ENCODE measurements at places on chromosomes 5 and 9.

GRCh38 chr5:87845734-87846133 is 422.9 kb downstream of the TMEM161B start:
- DNase-seq = no peak

DNA sequence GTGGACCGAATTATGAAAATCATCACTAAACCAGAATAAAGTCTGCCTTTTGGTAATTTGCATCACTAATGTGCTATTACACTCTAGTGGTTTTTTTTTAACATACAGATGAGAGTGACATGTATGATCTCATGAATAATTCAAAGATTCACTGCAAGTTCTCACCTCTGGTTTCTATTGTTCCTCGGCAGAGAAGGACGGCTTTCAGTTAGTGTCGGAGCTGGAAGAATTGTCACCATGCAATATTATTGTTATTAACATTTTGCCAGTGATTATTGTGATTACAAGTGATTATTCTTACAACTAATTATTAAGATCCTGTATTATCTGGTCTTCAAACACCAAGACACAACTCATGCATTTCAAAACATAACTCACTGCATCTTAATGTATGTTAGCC is 366.6 kb upstream of the RPS23 start:
- DNase-seq = no peak

DNA sequence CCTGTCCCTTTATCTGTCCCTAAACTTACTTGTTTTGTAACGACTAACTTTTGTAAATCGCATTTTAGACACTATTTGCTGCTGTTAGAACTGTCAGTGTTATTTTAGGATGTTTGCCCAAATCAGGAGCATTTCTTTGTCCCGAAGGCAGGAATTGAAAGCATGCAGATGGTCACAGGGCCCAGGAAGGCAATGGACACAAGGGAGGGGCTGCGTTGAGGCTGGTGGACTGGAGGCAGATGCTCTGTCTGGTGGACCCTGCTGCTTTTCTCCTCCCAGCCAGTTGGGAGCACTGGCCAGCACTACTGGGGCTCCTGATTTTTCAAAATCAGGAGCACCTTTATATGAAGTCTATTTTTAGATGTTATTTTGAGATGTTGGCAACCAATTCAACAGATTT is 31.7 kb downstream of the DOCK2 start:
- DNase-seq = no peak

DNA sequence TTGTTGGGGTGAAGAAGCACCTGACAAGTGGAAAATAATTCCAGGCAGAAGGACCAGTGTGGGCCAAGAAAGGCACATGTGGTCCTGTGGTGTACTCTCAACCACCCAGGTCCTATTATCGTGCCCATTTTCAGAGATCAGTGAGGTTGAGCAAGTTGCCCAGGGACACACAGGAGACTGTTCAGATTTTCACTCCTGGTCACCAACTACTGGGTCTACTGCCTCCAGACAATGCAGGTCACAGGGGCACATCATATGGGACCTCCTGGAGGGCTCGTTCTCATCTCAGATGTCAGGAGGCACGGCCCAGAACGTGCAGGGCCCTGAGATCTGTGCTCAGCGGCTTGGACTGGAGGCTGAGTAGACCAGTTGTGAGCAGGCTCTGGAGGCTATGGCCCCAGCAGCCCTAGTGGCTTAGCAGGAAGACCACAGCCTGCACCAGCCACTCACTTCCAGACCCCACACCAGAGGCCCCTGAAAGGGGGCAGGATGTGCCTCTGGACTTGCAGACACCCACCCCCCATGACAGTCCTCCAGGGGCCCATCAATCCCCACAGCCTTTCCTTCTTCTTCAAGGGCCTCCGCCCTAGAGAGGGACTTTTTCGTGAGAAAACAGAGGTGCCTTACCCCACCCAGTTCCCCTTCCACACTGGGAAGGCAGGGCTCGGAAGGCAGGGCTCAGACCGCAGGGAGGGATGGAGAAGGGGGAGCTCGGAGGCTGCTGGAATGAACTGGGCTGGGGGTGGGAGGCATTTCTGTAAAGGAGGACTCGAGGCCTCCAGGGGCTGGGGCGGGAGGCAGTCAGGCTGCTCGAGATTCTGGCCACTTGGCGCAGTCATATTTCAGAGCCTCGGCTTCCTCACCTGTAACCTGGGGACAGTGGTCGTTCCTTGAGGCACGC is 82.7 kb upstream of the NEURL1B start:
- no peak for DNase-seq

- DNase-seq = no peak
Observed at GRCh38 chr5:42985129-42986037, 54.7 kb downstream of the ANXA2R start.

GRCh38 chr5:15385553-15385952 is 114.4 kb upstream of the FBXL7 start:
- DNase-seq = no peak

DNA sequence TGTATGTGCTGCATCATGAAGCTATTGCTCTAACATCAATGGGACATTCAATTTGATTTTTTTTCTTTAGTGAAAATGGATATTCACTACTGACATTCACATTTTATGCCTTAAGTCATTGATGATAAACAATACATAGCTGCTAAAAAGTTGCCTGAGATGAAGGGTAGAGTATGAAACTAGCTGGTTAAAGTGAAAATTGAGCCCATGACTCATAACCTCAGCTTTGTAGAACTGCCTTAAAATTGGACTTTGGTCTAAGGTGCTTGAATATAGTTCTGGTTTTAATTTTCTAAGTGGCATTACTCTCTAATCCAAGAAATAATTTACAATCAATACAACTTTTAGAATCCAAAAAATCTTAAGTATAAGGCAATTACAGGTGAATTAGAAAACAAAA is 740.4 kb upstream of the RIOK2 start:
- no peak for DNase-seq

- no peak for DNase-seq
Observed at GRCh38 chr9:120383611-120383998, 196.4 kb downstream of the CDK5RAP2 start.

DNA sequence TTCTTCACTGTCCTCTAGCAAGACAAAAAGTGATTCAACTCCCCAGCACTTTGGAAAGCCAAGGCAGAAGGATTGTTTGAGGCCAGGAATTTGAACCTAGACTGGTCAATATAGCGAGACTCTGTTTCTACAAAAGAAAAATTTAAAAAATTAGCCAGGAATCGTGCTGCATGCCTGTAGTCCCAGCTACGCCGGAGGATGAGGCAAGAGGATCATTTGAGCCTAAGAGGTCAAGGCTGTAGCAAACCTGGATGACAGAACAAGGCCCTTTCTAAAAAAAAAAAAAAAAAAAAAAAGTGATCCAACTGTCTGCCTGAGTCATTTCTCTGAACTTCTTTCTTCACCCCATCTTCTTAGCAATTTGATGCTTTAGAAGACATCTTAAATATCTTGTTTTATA is 12.4 kb downstream of the ITGA2 start:
- no peak for DNase-seq

DNA sequence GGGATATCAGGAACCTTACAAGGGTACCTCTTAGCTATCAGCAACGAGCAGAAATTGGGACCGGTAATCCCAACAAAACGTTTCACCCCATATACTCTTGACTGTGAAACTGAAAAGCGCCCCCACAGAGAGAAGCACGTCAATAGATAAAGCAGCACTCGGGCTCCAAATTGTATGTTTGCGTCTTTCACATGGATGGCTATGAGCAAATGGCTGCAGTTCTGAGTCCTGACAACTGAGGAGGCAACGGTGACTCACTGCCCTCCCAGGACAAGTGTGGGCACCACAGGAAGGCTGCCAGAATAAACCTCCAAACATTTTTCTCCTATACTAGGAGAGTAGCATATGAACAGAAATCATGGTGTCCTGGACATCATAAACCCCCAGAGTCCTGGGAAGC is 36.6 kb downstream of the SEMA4D start:
- no peak for DNase-seq

GRCh38 chr9:114775981-114776380 is 29.9 kb downstream of the TNFSF15 start:
- no peak for DNase-seq

GRCh38 chr9:134303601-134304000 is 22.7 kb upstream of the RXRA start:
- DNase-seq = no peak

DNA sequence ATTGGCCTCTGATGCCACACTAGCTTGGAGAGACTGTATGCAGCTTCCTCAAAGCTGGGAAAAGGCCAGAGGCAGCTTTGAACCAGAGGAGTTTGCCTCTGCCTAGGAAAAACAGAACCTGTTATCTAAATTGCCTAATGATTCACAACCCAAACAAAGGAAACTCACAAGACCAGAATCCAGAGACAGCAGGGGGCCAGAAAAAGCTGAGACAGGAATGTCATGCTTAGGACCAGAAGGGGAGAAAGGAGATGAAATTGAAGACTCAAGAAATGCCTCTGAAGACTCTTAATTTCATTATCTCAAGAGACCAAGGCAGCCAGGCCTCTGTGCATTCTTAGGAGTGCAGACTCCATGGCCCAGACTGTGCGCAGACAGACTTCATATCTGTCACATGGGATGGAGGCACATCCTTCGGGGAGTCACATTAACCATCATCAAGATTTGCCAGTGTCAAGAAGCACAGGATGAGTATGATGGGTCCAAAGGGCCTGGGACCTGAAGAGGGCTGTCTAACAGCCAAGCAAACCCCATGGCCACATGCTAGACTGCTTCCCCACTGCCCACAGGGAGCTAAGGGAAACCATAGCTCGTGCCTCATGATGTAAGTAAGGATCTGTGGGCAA is 57.3 kb downstream of the ARSB start:
- no peak for DNase-seq

DNA sequence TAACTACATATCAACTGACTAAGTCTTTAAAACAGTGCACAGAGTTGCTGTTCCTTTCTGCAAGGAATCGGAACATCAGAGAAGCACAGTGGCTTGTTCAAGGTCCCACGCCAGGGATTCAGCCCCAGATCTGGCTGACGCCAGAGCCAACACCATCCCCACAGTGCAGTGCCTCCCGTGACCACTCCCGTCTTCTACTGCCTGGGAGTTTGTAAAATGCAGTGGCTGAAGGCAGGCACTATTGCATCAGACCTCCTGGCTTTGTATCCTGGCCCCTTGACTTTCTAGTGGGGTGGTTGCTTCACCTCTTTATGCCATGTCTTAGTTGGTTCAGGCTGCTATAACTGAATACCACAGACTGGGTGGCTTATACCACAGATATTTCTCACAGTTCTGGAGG is 131.0 kb downstream of the NSG2 start:
- DNase-seq = no peak

DNA sequence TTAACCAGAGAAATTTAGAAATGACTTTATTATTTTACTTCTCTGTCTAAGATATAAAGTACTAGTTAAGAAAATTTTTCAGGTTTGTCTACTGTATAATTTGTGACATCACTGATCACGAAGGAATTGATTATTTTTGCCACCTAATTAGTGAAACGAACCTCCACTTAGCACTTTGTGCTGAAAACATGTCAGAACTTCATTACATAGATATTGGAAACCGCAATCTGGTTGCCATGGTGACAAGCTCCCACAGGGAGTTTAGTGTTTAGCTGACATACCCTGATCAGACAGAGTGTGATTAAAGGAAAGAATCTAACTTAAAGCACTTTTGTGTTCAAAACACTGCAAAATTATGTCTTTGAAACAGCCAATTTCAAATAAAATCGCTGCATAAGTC is 668.4 kb upstream of the CCNG1 start:
- DNase-seq = no peak

GRCh38 chr9:108456903-108457302 is 398.9 kb downstream of the ACTL7B start:
- no peak for DNase-seq

DNA sequence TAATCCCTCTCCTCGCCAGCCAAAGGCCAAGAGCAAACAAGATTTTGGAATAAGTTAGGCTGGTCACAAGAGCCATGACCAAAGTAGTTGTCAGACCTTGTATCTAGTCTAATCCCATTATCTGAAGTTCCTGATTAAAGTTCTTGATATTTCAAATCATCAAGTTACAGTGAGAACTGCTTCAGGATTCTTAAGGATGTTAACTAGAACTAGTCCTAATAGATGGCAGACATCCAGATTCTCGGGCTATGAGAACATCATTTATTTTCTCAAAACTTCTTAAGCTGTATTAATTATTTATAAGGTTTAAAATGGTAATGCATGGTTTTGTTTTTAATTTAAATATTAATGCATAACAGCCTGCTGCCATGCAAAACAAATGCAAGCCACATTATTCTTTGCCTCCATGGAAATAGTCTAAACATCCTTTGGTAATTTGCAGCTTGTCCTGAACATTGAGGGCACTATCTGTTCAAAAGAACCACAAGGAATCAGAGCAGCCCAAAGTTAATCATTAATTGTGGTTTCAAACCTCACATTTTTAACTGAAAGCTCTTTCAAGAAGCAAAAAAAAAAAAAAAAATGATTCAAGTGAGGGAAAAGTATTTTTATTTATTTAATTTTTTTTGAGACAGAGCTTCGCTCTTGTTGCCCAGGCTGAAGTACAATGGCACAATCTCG is 95.1 kb downstream of the TTC39B start:
- no peak for DNase-seq

- no peak for DNase-seq
Observed at GRCh38 chr5:61410811-61411210, 78.8 kb downstream of the ZSWIM6 start.

DNA sequence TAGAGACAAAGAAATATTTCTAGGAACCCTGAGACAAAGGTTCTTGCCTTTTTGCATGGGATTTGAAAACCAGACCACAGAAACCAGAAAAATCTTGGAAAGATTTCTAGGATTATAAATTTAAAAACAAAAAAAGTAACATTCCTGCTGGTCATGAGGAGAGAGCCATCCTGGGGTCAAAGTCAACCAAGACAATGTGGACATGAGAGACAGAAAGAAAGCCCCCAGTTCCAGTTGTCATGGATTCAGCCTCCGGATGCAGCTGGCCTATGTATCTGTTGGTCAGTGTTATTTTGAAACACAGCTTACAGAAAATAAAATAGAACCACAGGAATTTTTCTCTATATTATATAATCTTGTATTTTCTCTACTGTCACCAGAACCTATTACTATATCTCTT is 24.4 kb upstream of the RGMB start:
- no peak for DNase-seq

GRCh38 chr9:121902461-121903135 is 190.5 kb downstream of the TTLL11 start:
- no peak for DNase-seq

DNA sequence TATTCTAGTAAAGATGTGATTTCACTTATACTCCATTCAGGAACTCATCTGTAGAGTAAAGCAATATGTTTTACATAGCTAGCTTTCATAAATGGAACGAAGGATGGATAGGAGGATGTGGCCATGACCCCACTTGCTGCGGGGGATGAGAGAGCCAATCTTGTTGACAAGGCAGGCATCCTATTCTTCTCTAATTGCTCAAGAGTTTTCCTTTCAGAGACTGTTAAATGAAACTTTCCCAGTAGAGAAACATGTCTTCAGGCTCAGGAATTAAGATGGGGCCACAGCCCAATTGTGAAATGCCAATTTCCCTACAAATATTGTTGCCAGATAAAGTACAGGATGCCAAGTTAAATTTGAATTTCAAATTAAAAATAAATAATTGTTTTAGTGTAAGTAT is 196.2 kb upstream of the TUT7 start:
- DNase-seq = no peak

GRCh38 chr9:75432386-75432785 is 344.1 kb downstream of the OSTF1 start:
- DNase-seq = no peak
